ENCODE measurements at places on chromosomes 4 and X. TPM values are rescaled to one million over a fixed set of nuclear protein-coding genes. Genes with fewer than 3 reads are reported as not detected.

The PRR32 gene
- not detected for total RNA-seq

The TXK gene
- total RNA-seq = 18.2 TPM

The GLRA2 gene
- not detected for total RNA-seq

The NPFFR2 gene
- total RNA-seq = not detected

DNA sequence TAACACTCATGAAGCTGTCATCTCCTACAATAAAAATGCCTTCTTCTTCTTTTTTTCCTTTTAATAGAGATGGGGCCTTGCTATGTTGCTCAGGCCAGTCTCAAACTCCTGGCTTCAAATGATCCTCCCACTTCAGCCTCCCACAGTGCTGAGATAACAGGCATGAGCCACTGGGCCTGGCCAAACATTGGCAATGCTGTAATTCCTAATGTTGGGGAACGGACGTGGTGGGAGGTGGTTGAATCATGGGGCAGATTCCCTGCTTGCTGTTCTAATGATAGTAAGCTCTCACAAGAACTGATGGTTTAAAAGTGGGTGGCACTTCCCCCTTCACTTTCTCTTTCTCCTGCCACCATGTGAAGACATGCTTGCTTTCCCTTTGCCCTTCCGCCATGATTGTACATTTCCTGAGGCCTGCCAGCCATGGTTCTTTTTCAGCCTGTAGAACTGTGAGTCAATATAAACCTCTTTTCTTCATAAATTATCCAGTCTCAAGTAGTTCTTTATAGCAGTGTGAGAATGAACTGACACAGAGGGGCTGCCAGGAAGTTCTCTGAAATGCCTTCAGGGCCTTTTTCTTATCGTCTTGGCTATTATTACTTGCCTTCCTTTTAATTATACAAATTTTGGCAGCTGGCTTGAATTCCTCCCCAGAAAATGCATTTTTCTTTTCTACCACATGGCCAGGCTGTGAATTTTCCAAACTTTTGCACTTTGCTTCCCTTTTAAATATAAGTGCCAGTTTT is 93.0 kb downstream of the CENPC start:
- no peak for DNase-seq

DNA sequence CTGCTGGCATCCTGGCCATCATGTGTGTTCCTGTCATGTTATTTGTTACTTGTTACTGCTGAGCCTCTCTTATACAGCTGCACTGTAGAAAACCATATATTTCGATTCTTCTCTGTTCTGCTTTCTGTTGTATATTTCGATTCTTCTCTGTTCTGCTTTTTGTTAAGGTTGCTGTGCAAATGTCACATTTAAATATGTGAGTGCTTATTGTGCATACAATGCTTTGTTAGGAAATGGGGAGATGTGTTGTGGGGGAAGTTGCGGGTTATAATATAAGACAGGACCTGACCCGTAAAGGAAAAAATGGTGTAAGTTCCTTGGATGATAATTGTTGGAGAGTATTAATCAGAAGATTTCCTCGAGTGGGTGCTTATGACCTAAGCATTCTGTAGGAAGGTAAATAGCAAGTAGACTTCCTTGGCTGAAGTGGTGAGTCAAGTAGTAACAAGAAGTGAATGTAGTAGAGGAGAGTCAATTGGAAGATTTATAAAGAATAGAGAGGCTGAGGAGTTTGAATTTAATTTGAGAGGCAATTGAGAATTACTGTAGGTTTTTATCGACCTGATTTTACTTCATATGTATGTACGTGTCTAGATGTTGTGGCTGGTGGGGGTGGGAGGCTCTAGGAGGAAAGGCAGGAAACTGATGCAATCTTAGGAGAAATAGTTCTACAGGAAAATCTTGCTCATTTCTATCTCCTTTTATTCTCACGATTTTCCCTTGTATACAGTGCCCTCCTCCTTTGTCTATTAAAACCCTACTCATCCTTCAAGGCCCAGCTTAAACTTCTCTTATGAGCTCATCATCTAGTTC is 8.5 kb downstream of the OGT start:
- peak; percentile 49 for DNase-seq

The BRS3 gene
- not detected for total RNA-seq

DNA sequence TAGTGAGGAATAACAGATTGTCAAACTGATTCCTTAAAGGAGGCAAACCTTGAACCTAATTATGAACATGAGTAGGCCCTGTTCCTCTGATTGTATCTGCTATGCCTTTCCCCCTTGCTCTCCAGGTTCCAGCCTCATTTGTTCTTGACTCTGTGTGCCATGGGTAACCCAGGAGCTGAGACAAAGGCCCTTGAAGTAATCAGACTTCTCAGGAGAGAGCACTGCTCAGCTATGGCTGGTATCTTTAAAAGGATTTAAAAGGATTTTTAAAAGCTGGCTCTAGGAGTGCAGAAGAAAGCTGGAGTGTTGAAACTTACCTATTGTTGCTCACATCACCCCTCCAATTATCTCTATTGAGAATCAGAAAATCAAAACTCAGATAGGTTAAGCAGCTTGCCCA is 1565.5 kb upstream of the AGA start:
- no peak for DNase-seq

The MSX1 gene
- total RNA-seq = 0.09 TPM

The CT45A5 gene
- not detected for total RNA-seq

DNA sequence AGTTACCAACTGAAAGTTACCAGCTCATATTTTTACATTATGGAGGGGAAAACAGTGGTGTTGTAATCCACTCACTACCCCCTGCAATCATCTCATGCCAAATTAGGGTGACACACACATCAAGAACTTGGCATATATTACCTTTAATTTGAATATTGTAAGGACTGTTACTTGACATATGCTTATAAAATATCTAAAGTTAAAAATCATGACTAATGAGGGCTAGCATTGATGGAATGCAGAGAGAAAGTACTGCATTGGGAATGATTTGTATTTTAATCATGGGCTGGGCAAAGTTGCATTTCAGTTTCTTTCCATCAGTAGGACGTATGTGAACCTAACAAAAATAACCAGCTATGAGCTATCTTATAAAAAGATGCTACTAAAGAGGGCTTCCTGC is 517.5 kb upstream of the GRIA3 start:
- no peak for DNase-seq

GRCh38 chrX:11589641-11590040 is 76.1 kb downstream of the ARHGAP6 start:
- DNase-seq = no peak

DNA sequence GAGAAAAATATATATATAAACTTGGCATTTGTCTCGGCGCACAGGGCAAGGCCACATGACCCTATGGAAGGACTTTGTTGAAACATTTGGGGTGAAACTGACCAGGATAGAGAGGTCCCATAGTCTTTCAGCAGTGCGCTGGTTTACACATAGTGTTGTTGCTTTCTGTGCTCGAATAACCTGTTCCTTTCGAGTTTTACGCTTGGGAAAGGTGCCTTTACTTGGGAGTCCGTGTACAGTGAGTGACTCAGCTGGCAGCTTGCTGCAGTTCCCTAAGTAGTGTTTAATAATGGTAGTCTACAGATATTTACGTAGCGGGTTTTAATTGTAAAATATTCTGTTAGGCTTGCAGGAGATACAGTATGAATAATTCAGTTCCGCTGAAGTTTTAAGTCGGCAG is 578 bp downstream of the APOOL start:
- DNase-seq = no peak

- DNase-seq = no peak
Measured at GRCh38 chr4:68905939-68906779, 45.4 kb downstream of the UGT2A3 start.
